Cerebellar nuclear complex (tissue), 1 donor: ENCODE measurements at places on chromosomes 2 and 18.

DNA sequence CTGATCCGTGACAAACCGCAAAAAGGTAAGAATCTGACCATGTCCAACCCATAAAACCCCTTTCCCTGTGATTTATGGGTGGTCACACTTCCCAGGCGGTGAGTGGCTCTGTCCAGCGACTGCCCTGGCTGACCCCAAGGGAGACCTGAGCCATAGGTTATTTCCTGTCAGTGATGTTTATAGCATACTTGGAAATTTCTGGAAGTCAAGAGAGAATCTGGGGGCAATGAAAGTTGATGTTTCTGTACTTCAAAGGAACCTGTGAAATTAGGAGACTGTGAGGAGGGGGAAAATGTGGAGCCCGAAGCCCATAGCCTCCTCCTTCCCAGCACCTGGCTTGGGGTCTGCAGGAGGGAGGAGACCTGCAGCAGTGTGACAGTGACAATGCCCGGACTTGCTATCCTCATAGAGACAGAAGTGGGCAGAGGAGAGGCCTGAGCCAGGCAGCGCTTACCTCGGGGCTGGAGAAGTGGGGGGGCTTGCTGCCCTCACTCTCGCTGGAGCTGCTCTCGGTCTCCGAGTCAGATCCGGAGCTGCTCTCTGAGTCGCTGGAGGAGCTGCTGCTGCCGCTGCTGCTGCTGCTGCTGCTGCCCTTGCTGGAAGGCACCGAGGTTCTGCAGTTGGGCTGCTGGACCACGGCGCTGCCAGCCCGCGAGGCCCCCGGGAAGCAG is 111.3 kb upstream of the REV1 start:
- no peak for DNase-seq

DNA sequence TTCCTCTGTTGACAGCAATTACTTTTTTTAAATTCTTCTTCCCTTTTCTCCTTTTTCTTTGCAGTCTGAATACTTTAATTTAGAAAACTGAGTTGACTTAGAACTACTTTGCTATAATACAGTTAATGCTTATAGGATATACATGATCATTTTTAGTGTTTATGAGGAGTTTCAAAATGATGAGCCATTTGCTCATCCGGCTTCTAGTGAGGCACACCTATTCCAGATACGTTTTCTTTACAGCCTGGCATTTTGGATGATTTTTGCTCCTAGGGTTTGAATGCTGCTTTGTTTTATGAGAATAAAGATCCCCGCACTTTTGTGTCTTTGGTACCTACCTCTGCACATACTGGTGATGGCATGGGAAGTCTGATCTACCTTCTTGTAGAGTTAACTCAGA is 52.8 kb downstream of the EIF5B start:
- DNase-seq = no peak

DNA sequence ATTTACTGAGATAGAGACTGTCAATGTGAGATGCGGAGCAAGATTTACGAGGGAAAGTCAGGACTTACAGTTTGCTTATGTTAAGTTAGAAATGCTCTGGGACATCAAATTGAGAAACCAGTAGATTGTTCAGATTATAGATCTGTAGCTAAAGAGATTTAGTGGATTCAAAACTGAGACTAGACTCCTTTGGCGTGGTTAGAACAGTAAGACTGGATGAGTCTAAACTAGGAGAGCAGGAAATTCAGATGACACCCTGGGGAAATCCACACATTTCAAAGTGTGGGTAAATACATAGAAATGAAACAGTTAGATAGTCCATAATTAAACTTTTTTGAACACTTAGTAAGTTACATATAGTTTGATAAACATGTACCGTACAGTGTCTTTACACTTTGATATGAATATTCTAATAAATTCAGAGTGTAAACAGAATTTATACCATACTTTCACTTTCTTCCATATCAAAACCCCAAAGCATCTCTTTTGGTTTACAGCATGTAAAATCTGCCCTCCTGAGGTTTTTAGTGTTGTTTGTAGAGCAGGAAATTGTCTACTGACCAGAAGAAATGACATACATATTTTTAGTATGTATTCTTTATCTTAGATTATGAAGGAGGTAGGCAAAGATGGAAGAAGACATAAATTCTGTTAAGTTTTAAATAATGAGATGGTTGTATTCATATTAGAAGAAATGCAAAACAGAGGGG is 231.5 kb downstream of the NYAP2 start:
- no peak for DNase-seq

GRCh38 chr2:77398970-77399600 is 123.1 kb downstream of the LRRTM4 start:
- no peak for DNase-seq

DNA sequence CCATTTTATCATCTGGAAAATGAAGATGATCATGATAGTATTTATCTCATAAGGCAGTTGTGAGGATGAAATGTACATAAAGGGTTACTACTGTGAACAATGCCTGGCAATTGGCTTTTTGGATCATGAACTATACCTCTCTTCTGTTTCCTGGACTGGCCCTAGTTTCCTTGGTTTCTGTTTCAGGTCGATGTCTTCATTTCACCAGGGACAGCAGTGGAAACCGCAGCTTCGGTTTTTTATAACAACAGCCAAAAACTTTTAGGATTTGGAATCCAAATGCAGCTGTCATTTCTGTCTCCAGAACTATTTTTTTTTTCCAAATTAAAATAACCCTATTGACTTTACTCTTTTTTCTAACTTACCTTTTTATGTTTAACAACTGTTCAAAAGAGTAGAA is 425.1 kb downstream of the RND3 start:
- no peak for DNase-seq

DNA sequence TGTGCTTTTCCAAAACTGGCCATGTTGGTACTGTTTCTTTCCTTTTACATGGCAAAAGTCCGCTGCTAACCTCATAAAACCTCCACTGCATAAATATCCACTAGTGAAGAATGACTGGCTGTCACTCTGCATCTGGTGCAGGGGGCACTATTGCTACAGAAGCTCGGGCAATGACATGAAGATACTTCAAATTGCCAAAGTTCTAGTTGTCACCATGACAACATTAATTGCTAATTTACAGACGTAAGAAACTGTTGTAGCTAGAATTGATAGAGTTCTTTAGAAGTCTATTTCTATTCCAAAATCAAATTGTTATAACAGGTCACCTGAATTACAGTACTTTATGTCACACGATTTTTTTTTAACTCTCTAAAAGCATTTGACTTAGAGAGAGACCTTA is 845 bp downstream of the CFAP210 start:
- no peak for DNase-seq

- no peak for DNase-seq
Measured at GRCh38 chr2:3423492-3424170, 44.1 kb downstream of the TRAPPC12 start.

- no peak for DNase-seq
Measured at GRCh38 chr2:188978291-188979081, 4.3 kb downstream of the COL3A1 start.

DNA sequence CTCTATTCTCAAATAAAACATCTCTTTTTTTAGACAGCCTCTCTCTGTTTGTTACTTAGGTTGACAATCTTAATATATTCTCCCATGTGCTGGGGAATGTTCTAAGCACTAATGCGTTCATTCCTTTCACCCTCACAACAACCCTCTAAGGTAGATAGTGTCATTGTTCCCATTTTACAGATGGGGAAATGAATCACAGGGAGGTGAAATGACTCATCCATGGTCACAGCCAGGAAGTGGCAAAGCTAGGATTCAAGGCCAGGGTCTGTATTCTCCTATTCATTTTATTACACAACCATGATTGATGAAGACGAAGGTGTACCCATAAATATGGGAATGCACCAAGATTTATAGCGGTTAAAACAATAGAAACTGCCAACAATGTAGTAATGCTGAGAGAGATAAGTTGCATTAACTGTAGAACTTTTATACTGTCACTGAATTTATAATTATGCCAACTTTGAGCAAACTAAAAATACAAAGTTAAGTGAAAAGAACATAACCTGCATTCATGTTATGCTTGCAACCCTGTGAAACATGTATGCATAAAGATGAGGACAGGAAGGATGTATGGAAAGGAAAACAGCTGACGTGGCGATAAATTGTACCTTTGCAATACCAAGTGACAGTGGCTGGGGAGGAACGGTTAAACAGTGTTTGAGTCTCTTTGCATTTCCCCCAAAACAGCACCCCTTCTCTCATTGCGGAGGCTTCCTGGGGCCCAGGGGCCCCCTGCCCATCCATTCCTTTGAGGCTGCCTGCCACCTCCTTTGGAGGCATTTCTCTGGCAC is 257.7 kb upstream of the AGAP1 start:
- DNase-seq = no peak

DNA sequence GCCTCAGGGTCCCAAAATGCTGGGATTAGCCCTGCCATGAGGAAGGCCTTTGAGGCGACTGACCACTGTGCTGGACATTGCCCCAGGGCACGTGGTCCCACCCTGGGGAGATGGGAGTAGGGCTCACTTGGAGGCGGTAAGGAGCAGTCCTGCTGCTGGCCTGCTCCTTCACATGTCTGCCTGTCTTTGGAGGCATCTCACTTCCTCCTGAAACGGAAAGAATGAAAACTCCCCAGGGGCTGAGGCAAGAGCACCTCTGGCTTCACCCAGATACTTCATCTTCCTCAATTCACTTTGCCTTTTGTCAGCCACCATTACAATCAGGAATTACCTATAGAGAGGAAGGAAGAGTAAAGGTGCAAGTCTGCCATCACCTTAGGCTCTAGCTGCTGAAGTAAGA is 59.9 kb upstream of the GATA6 start:
- DNase-seq = no peak

DNA sequence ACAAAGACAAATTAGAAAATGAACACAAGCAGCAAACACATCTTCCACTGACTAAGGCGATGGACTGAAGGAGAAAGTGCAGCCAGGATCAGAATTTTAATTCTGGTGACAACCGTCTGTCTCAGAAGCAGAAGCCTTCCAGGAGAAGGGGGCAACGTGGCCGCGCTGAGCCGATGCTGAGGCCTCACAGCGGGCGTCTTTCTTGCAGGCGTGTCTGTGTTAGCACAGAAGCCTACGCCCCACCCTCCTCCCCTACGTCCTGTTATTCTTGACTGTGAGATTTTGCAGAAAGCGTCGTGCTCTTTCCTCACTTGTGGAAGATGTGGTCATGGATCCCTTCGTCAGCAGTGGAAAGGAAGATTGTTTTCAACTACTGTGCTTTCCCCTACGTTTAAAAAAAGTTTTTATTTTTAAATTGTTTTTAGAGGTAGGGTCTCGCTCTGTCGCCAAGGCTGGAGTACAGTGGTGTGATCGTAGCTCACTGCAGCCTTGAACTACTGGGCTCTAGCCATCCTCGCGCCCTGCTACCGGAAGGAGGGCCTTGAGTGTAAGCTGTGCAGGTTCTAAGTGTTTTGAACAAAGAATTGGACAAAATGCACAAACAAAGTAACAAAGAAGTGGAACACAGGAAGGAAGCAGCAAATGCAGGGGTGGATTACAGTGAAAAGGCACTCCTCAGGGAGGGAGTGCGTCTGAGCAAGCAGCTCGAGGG is 422.0 kb downstream of the GALR1 start:
- no peak for DNase-seq

DNA sequence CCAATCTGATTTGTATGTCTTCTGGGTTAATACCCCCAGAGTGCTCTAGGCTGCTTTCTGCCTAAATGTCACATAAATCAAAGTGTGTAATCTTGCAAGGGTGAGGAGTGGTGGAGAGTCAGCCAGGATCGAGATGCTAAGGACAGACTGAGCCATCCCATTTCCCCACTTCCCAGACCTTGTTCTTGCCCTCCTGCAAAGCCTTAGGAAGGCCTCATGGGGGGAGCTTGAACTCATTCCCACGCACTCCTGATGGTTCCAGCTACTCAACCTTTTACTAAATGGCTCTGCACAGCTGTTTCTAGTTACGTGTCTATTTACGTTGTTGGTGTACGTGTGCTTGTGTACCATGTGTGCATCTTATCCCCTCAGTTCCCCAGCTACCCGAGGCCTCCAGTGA is 423.6 kb upstream of the TNP1 start:
- DNase-seq = no peak

DNA sequence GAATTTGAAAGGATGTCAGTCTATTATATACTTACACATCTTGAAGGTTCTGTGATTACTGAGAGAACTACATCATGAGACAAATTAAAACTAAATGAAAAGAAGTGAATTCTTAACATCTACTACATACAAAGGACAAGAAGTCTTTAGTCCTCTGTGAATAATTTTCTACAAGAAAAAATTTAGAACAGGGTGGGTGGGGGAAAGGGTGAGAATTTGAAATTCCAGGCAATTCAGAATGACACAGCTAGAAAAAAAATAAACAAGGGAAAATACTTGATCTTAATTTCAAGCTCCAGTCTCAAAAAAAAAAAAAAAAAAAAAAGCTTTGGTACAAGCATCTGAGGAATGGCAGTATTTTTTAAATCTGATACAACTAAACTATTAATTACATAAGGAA is 15.5 kb downstream of the CUL3 start:
- no peak for DNase-seq

DNA sequence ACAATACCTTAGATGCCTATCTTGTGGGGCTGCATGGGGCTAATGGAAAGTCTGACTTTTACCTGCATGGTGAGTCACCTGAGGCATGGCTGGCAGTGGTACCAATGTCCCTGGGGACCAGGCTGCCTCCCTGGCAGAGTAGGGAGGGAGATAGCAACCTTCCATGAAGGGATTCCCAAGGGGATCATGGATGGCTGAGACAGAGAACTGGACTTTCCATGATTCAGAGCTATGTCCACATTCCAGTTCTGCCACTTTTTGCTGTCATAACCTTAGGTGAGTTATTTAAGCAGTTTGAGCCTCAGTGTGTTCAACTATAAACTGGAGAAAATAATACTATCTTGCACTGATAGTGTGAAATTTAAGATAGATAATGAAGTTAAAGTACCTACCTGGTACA is 178.6 kb downstream of the SETBP1 start:
- no peak for DNase-seq

DNA sequence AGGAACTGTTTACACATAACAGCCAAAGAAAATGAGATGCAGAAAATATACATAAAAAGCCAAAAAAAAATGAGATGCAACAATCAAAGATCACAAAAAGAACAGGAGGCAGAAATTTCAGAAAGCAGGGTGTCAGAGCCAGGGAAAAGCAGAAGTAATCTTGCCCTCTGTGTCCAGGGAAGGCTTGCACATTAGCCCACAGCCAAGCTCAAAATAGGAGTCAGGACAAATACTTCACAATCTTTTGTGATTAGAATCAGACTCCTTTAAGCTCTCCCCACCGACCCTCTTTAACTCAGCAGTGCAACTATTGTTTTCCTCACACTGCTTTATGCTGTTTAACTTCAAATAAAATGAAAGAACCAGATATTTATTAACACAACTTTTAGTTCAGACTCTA is 34.6 kb downstream of the IAH1 start:
- no peak for DNase-seq
